Mucosa of gallbladder (tissue), 1 donor: ENCODE measurements at places on chromosomes 11 and 22.

DNA sequence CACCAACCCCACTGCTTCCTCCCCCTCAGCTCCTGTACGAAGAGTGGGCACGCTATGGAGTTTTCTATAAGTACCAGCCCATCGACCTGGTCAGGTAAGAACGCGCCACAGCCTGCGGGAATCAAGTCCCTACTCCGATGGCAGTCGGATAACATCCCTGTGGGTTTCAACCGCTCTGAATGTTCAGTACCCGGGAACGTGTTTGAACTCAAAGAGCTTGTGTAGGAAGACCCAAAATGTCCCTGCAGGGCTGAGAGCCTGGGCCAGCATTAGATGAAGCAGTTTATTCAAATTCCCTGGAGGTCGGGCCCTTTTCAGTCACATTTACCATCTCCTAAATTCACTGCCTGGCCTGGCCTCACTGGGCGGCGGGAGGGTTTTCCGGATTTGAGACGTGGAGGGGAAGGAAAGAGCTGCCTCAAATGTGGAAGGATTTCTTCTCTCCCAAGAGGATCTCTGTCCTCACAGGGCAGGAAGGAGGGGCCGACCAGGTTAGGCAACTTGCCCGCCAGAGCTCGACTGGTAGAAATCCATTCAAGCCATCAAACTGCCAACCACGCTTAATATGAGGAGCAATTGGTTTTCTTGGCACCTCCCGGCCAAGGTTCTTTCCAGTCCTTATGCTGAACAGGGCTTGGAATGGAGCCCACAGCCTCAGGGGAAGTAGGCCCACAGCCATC is 46.3 kb downstream of the ANO1 start:
- DNase-seq: no peak

DNA sequence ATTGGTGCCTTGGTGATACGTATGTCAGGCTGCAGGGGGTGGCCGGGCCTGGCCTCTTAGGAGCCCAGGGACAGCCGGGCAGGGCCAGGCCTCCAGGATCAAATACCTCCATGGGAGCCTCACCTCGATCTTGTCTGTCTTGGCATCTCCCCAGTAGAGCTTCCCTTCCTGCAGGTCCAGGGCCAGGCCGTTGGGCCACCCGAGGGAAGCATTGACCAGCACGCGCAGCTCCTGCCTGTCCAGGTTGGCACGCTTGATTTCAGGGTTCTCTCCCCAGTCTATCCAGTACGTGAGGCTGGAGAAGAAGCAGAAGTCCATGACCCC is 137.7 kb downstream of the CRYBB2 start:
- DNase-seq: no peak

GRCh38 chr11:85918910-85919794 is 64.0 kb downstream of the CCDC83 start:
- DNase-seq: no peak

GRCh38 chr11:16969010-16969999 is 44.9 kb downstream of the PLEKHA7 start:
- peak; percentile 36 for DNase-seq

DNA sequence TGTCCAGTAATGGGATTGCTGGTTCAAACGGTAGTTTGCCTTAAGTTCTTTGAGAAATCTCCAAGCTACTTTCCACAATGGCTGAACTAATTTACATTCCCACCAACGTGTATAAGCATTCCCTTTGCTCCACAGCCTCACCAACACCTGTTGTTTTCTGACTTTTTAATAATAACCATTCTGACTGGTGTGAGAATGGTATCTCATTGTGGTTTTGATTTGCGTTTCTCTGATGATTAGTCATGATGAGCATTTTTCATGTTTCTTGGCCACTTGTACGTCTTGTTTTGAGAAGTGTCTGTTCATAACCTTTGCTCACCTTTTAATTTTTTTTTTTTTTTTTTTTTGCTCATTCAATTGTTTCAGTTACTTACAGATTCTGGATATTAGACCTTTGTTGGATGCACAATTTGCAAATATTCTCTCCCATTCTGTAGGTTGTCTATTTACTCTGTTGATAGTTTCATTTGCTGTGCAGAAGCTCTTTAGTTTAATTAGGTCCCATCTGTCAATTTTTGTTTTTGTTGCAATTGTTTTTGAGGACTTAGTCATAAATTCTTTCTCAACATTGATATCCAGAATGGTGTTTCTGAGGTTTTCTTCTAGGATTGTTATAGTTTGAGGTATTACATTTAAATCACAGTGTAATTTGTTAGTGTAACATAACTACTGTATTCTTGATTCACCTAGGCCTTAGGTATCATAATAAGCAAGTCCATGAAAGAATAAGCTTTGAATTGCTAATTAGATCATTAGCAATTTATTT is 33.0 kb downstream of the CCDC34 start:
- no peak for DNase-seq

DNA sequence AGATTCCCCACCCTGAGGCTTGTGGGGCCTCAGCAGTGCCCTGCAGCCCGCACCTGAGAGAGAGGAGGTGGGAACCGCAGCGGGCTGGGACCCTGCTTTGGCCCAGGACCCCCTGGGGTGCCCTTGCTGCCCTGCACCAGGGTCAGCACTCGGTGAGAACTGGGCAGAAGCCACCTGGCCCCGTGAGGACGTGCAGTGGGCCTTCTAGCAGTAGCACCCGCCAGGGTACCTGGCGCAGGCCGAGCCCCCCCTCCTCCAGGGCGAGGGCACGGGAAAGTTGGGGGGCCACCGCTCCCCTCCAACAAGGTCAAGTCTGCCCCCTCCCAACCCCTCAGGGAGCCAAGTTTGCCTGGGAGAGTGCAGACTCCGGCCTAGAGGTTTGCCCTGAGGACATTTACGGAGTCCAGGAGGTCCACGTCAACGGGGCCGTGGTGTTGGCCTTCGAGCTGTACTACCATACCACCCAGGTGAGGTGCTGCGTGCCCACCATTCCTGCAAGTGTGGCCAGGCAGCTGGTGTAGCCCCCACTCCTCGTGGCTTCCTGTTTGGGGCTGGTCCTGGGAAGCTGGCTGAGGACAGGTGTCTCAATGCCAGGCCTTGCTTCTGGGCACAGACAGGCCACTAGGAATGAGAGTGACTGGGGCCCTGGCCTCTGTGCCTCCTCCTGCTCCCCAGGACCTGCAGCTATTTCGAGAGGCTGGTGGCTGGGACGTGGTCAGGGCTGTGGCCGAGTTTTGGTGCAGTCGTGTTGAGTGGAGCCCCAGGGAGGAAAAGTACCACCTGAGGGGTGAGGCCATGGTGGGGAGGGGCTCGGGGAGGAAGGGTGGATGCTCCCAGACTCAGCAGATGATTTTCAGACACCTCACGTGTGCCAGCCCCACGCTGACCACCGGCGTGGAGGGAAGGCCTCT is 3.5 kb downstream of the PGGHG start:
- DNase-seq: no peak

DNA sequence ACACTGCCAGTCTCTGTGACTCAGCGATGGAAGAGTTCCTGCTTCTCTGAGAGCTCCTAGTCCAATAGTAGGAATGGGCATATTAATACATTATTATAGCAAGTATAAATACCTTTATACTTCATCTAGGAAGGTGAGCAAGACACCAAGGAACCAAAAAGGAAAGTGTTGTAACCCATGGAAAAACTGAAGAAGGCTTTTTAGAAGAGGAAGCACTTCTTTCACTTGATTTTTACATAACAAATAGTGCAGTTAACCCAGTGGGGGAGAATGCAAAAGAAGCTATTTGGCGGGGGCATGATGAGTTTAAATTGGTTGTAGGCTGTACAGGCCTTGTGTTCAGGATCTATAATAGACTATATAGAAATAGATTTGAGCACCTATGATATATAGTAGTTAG is 31.2 kb upstream of the C11orf87 start:
- DNase-seq: no peak

GRCh38 chr11:30414244-30414643 is 91.3 kb downstream of the ARL14EP start:
- no peak for DNase-seq

- no peak for DNase-seq
Observed at GRCh38 chr22:37855462-37855861, 6.2 kb downstream of the EIF3L start.

GRCh38 chr22:43996981-43997265 is 27.2 kb upstream of the PARVB start:
- DNase-seq: no peak

DNA sequence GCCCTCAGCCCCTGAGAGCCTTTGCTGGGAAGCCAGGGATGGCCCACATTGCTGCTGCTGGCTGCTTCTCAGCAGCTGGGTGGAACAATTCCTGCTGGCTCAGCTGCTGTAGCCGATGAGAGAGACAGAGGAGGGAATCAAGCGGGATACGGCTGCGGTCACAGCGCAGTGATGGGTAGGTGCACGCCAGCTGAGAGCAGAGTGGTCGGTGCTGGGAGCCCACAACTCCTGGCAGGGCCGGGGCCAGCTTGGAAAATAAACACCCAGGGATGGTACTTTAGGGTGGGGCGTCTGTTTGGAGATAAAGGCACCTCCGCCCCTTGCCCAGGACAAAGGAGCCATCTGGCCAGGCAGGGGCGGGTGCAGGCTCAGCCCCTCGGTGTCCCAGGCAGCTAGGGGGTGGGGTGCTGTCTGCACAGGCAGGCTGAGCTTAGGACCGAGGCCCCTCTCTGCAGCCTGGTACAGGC is 480.5 kb downstream of the MIAT start:
- DNase-seq: no peak

GRCh38 chr11:106581399-106581798 is 436.9 kb downstream of the GUCY1A2 start:
- no peak for DNase-seq

- DNase-seq: peak; percentile 82
Observed at GRCh38 chr11:32176223-32176934, 85.5 kb downstream of the RCN1 start.

DNA sequence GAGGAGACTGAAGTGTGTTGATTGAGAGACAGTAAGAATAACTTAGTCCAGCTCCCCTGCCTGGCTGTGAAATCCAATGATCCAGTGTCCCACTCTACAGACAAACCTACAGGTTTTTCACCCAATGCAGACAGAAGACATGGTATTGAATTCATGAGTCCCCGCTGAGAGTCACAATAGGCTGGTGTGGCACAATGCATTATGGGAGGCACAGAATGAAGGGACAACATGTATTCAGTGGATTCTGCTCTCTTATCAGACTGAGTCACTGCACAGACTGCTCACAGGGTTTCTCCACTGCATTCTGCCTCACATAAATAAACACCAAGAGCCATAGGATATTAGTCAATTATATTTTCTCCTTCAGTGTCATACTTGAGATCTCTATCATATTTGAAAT is 55.2 kb upstream of the TOP3B start:
- DNase-seq: no peak

DNA sequence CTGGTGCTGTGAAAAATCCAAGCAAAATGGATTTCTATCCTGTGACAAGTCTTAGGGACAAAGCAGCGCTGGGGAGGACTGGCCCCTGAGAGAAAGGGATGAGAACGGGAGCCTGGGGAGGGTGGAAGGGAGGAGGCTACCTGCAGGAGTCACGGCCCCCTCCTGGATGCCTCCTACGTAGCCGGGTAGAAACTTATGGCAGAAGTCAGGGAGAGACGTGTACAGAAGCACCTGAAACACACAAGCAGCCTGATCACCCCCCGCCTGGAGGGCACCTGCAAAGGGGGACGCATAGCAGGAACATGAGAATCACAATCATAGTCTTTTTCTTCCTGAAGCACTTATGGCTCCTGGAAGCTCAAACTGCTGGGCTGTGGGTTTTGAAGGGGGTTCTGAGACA is 6.1 kb downstream of the DHCR7 start:
- no peak for DNase-seq

DNA sequence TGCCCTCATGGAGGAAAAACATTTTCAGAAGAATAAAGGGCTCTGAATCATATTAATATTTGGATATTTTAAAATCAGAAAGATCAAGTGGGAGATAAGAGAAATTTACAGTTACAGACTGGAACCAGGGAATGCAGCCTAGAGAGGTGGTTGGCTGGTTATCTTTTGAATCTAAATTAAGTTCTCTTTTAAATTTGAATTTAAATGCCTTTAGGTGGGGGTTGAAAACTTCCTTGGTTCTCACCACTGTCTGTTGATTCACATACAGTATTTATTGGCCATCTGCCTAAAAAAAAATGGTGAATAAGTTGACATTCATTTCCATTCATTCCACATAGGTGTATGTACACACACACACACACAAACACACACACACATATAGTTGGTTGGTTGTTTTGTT is 35.7 kb upstream of the PTPRJ start:
- DNase-seq: no peak

- DNase-seq: no peak
Observed at GRCh38 chr22:19559324-19559811, 35.2 kb upstream of the CLDN5 start.

GRCh38 chr11:19368726-19369375 is 128.1 kb upstream of the E2F8 start:
- no peak for DNase-seq

DNA sequence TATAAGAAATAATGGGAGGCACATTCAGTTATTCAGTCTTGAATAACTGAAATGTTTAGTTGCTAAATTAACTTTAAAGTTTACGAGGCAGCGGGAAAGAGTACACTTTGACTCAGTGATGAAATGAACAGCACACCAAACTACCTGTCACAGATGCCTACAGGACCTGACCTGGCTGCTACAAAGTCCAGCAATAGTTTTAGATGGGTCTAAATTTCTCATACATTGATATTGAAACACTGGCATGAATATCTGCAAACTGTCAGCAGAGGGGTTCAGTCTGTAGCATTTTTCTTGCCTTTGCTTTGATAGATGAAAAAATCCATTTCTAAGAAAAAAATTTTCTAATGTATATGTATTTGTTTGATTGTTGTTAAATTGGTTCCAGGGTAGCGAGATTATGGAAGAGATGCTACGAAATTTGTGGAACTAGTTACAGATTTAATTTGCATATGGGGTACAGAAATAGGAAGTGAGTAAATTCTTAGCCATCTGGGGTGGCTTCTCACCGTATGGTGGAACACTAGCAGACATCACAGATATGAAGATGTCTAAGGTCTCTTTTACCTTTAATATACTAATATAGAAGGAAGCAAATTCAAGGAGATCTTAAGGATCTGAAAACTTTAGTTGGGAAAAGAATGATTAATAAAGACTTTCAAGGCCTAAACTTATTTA is 20.8 kb upstream of the GAB2 start:
- no peak for DNase-seq

DNA sequence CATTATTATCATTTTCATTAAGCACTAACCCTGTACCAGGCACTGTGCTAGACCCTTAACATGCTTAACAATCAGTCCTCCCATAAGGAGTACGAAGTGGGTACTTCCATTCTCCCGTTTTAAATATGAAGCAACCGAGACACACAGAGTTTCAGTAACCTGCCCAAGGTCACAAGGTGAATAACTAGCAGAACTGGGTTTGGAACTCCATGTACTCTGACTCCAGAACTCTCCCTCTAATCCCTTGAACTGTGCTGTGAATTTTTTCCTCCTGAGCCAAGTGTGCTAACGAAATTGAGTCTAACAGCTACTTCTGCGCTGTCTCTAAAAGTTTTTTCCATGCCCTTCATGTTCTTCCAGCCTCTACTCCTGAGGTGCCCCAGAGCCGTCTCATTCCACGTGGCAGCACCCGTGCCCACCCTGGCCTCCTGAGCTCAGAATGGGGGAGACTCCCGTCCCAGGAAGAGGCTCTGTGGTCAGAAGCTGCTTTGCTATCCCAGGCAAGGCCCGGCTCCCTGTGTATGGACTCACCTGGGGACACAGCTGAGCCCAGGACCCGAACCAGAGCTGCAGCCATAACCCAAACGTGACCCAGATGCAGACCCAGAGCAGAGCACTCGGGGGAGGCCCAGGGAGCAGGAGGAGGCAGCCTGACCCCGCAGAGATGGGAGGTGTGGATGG is 8.6 kb upstream of the TRIM29 start:
- peak; percentile 7 for DNase-seq
